ENCODE measurements at places on chromosomes 16 and 17.

DNA sequence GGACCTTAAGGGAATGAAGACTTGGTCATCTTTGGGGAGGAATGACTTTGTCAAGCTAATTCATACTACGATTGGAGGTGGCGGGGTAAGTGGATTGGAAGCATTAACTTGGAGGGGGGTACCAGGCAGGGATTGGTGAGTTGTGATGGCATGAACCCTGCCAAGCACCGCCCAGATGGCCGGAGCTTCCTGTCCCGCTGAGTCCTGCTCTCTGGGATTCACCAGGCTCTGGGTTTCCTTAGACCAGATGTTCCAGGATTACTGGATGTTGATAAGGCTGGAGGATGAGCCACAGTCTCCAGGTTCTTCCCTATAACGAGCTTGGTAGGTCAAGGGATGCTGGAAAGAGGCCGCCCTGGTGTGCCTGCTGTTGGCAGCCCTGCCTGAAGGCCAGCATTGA, 154.9 kb downstream of the SDK2 start:
- no peaks in the 10 kb centered on the region for H3K27me3 ChIP-seq
- H3K4me1 ChIP-seq = peaks cover 2% of the 10 kb centered on the region
- H3K27ac ChIP-seq = no peak overlapping the region
- no peak overlapping the region for H3K4me3 ChIP-seq
- no peaks in the 10 kb centered on the region for H3K36me3 ChIP-seq

DNA sequence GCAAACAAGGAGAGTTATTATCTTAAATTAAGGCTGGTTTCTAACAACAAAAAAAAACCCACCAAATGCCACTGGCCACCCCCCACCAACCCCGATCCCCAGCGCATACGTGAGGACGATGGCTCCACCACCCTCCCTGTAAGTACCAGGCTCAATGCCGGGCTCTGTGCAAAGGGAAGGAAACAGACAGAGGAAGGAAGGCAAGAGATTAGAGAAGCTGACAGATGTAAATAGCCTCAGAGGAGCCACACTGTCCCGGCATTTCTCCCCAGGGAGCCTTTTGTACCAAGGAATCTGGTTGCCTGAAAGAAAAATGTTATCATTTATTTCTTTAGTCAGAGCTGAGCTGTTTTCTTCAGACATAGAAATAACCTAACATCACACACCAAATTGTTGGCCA, 13.1 kb downstream of the SOST start:
- no peak for DNase-seq
- H3K4me3 ChIP-seq = no peak overlapping the region
- no peaks in the 10 kb centered on the region for H3K36me3 ChIP-seq
- no peaks in the 10 kb centered on the region for H3K27me3 ChIP-seq

DNA sequence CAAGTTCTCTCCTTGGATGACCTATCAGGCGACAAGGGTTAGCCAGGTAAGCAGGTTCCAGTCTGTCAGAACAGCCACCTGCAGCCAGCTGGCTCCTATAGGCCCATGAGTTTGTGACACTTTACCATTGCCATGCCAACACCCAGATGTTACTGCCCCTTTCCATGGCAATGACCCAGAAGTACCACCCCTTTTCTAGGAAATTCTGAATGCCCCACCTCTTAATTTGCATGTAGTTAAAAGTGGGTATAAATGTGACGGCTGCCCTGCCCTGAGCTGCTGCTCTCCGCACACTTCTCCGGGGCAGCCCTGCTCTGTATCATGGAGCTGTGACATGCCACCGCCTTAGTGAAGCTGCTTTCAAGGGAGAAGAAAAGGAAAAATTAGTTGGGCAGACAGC, 10.0 kb upstream of the SECTM1 start:
- DNase-seq = no peak
- H3K27ac ChIP-seq = no peak overlapping the region
- H3K36me3 ChIP-seq = no peaks in the 10 kb centered on the region
- H3K4me3 ChIP-seq = no peak overlapping the region
- peaks cover 1% of the 10 kb centered on the region for H3K27me3 ChIP-seq

DNA sequence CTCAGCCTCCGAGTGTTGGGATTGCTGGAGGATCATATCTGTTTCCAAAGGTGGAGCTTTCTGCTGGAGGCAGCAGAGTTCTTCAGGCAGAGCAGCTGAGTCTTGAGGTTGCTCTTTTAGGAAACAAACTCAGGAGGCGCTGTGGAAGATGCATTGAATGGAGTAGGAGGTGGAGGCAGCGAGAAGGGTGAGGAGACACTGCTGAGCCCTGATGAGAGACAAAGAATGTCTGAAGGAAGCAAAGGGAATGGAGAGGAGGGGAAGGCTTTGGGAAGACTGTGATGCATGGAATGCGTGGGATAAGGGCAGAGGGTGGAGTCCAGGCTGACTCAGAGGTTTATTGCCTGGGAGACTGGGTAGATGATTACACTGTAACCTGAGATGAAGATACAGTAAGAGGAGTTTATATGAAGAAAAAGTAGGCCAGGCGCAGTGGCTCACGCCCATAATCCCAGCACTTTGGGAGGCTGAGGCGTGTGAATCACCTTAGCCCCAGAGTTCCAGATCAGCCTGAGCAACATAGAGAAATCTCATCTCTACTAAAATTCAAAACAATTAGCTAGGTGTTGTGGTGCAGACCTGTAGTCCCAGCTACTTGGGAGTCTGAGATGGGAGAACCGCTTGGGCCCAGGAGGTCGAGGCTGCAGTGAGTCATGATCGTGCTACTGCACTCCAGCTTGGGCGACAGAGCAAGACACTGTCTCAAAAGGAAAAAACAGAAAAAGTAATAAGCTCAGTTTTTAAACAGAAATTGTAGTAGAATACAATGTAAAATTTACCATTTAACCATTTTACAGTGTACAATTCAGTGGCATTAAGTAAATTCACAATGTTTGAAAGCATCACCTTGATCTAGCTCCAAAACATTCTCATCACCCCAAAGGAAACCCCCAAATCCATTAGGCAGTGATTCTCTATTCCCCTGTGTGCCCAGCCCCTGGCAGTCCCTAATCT, 17.8 kb upstream of the TMEM219 start:
- no peak overlapping the region for H3K4me3 ChIP-seq
- H3K27ac ChIP-seq = no peak overlapping the region
- no peaks in the 10 kb centered on the region for H3K4me1 ChIP-seq
- no peak for DNase-seq
- H3K36me3 ChIP-seq = no peaks in the 10 kb centered on the region

DNA sequence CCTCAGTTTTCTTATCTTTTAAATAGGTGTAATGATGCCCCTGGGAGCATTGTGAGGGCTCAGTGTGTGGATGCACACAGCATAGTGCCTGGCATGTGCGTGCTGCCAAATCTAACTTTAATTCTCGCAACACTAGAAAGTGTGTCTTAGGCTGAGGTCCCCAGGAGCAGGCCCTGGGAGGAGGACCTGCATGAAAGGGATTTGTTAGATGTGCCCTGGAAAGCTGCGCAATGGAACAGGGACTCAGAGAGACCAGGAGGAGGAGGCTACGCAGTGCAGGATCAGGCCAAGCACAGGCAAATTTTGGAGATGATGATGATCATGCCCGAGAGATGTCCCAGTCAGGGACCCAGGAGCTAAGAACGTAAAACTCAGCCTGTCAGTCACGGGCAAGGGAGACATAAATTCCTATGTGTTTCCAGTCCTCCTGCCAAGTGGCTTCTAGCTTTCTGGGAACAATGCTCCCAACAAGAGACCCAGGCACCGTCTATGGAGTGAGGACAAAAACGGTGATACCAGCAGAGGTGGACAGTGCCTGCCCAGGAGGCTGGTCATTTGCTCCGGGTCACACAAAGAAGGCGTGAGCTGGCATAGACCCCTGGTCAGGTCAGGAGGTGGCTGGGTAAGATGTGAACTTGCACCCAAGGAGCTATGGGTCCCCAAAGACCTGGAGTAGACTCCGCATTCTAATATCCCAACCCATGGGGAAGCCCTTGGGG, 352.2 kb upstream of the TNRC6C start:
- H3K36me3 ChIP-seq = no peaks in the 10 kb centered on the region
- no peak overlapping the region for H3K4me3 ChIP-seq
- H3K27me3 ChIP-seq = no peaks in the 10 kb centered on the region

DNA sequence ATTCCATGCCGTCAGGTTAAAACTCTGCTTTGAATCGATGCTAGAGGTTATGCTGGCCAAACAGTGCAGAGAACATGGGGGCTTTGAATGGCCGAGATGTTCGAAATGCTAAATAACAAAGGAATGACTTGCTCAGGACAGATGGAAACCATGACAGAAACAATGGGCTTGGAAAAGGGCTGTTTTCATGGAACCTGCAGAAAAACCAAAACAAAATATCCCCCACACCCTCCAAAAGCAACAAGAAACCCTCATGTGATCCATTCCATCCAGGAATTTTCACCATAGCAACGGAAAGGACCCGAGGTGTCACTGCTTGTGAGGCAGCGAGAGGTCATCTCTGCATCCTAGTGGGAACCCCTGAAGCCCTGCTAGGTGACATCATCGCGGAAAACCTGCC, 25.5 kb downstream of the GPRC5B start:
- peaks cover 10% of the 10 kb centered on the region for H3K36me3 ChIP-seq
- DNase-seq = no peak
- peak overlapping the region; percentile 56 for H3K27ac ChIP-seq
- H3K4me3 ChIP-seq = no peak overlapping the region
- H3K4me1 ChIP-seq = peaks cover 45% of the 10 kb centered on the region
- no peaks in the 10 kb centered on the region for H3K27me3 ChIP-seq

- H3K27me3 ChIP-seq = no peaks in the 10 kb centered on the region
- DNase-seq = no peak
- peaks cover 17% of the 10 kb centered on the region for H3K4me1 ChIP-seq
- peaks cover 5% of the 10 kb centered on the region for H3K36me3 ChIP-seq
- H3K27ac ChIP-seq = no peak overlapping the region
- no peak overlapping the region for H3K4me3 ChIP-seq
Observed at GRCh38 chr17:81918832-81919545, 1.0 kb upstream of the SIRT7 start.

- no peak overlapping the region for H3K27ac ChIP-seq
- no peak overlapping the region for H3K4me3 ChIP-seq
- no peaks in the 10 kb centered on the region for H3K4me1 ChIP-seq
Observed at GRCh38 chr16:80051040-80051439, 450.5 kb upstream of the MAF start.

- DNase-seq = no peak
- H3K4me1 ChIP-seq = no peaks in the 10 kb centered on the region
- H3K27me3 ChIP-seq = no peaks in the 10 kb centered on the region
Observed at GRCh38 chr17:75273977-75274708, 3.1 kb upstream of the MIF4GD start.

DNA sequence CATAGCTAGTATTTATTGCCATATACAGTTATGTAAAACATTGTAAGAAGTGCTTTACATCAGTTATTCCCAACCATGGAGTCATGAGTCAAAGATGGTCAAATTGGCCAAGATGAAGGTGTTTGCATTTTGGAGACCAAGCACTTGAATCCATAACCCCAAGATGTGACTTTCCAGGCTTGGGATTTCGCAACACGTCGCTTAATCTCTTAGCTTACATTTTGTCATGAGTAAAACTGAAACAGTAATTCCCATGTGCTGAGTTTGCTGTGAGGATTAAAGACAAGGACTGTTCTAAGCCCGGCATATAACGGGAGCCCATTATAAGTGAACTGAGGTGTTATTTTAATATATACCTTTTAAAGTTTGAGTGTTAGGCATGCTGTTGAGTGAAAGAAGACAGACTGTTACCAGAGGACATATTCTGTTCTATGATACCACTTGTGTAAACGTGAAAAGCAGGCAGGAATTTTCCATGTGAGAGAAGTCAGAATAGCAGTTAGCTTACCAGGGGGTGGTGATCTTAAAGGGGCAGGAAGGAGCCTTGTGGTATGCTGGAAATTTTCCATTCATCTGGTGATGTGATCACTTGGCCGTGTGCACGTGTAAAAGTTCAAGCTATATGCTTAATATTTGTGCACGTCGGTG, 484.9 kb downstream of the WWOX start:
- H3K36me3 ChIP-seq = no peaks in the 10 kb centered on the region
- H3K27ac ChIP-seq = no peak overlapping the region
- 0 out of 2 replicates have a peak, but pooled peaks cover 5% of the 10 kb centered on the region for H3K4me1 ChIP-seq
- no peak overlapping the region for H3K4me3 ChIP-seq
- DNase-seq = no peak
- H3K27me3 ChIP-seq = no peaks in the 10 kb centered on the region

GRCh38 chr17:76562734-76563148, 22.9 kb downstream of the PRCD start:
- H3K27me3 ChIP-seq = no peaks in the 10 kb centered on the region
- no peak overlapping the region for H3K27ac ChIP-seq
- H3K4me3 ChIP-seq = no peak overlapping the region
- DNase-seq = no peak
- peaks cover 2% of the 10 kb centered on the region for H3K4me1 ChIP-seq

DNA sequence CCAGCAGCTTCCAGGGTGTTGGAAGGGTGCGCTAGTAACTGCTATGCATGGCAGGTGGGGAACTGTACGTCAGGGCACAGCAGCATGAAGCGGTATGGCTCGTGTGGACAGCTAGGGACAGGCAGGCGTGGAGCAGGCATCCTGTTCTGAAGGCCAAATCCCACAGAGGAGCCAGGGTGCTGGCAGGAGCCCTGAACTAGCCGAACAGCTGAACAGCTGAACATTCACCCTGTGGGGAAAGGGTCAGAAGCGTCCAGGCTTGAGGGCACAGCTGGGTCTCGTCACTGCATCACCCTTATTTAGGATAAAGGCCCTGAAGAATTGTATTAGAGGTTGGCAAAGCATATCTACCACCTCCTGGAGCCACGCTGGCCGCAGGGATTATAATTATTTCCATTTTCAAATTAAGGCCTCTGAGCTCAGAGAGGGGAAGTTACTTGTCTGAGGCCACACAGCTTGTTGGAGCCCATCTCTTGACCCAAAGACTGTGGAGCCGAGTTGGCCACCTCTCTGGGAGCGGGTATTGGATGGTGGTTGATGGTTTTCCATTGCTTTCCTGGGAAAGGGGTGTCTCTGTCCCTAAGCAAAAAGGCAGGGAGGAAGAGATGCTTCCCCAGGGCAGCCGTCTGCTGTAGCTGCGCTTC, 3.3 kb upstream of the STH start:
- H3K27me3 ChIP-seq = no peaks in the 10 kb centered on the region
- H3K4me3 ChIP-seq = no peak overlapping the region
- peaks cover 9% of the 10 kb centered on the region for H3K4me1 ChIP-seq
- H3K27ac ChIP-seq = no peak overlapping the region

- H3K27ac ChIP-seq = peak within 1 kb of the TSS; percentile 72
- no peaks in the 10 kb centered on the region for H3K36me3 ChIP-seq
- DNase-seq = peak; percentile 100
- H3K4me1 ChIP-seq = peaks cover 1% of the 10 kb centered on the region
Observed at GRCh38 chr16:2882650-2883457, at the start of gene FLYWCH2. Gene FLYWCH2 (plus strand): TSS chr16:2883215. CDS start chr16:2896450, 13,235 bp downstream.

- DNase-seq = no peak
- no peaks in the 10 kb centered on the region for H3K27me3 ChIP-seq
- no peaks in the 10 kb centered on the region for H3K36me3 ChIP-seq
- peak overlapping the region; percentile 73 for H3K4me3 ChIP-seq
- peak overlapping the region; percentile 95 for H3K27ac ChIP-seq
Observed at GRCh38 chr17:46191322-46192188, 1.7 kb downstream of the KANSL1 start.

DNA sequence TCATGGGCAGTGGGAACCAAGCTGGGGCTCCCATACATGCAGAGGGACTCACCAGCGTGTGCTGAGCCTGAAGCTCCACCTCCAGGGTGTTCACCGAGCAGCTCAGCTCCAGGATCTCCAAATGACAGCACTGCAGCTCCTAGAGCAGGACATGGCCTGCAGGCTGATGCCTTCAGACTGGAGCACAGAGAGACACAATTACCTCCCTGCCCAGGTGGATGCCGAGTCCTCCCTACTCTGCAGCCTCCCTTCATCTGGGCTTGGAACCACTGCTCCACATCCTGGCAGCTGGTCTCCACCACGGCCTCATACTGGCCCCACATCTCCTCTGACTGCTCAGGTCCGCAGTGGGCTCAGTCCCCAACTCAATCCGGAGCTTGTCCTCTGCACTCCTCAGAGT, 8.2 kb upstream of the KRT38 start:
- no peak overlapping the region for H3K4me3 ChIP-seq
- H3K27me3 ChIP-seq = no peaks in the 10 kb centered on the region
